Fibroblast of lung (primary cell): ENCODE measurements at places on chromosomes 6 and 20.
A peak's percentile ranks its signal among the peaks of the same experiment; 100 is the strongest.

DNA sequence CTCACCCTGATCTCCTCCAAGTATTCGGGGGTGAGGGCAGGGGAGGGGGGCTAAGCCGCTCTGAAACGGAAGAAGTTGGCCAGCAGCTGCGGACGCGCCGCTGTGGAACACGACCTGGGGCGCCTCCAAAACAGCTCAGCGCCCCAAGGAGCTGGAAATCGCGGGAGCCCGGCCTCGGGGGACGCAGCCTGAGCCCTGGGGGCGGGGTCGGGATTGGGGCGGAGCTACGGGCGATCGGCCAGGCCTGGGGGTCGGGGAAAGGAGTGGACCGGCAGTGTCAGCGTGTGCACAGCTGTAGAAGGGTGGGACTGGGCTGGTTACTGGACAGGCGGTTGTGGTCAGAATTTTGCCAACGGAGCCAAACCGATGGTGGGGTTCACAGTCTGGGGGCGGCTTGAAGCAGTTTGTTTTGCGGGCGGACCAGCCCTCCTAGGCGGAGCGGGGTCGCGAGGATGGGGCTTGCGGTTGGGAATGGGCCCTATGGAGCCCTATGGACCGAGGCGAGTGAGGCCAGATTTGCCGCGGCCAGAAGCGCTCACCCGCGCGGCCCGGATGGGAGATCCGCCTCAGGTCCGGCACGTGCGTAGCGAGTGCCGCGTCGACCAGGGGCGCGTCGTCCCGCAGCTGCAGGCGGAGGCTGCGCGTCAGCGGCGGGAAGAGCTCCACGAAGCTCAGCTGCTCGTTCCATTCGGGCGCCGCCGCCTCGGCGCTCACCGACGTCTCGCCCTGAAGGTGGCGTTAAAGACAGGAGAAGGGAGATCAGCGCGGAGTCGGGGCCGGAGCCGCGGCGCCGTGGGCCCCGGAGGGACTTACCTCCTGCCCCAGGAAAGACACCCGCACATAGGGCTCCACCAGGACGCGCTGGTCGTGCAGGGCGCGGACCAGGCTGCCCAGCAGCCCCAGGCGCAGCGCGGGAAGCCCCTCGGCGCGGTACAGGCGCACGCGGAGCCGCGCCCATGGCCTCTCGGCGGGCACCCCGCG, 14.3 kb upstream of the SPAG4 start:
- peak; percentile 72 for DNase-seq

DNA sequence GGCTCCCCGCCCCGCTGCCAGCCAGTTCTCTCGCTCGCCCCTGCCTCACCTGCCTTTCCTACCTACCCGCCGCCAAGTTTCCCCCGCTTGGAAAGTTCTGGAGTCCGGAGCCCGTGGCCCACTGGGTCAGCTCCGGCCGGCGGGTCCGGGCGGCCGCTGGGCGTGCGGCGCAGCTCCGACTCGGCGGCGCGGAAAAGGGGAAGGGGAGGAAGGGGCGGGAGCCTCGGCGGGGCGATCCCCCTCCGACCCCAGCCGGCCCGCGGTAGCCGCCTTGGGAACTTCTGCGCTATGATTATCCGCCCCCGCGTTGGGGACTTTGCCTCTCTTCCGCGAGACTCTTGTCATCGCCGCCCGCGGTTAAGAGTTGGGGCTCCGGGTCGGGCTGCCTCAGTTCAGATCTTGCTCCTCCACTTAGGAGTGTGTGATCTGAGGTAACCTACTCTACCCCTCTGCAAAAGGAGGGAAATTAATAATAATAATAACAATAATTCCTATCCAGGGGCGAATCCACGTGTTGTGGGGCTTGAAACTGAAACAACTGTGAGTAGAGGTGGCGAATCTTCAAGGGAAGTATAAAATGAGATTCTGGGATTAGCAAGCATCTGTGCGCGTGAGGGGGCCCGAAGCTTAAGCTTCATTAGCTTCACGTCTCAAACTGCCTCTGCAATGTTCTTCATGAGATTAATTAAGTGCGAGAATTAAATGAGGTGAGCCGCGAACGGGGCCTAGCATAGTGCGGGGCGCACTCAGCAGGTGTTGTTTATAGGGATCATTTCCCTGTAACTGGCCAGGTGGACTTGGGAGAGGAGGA, 30.8 kb downstream of the SF3B5 start:
- peak; percentile 1 for DNase-seq

- DNase-seq: no peak
Measured at GRCh38 chr20:51551186-51551585, 8.7 kb upstream of the NFATC2 start.

GRCh38 chr6:121595646-121596045, 160.2 kb downstream of the GJA1 start:
- DNase-seq: no peak

GRCh38 chr6:86871681-86872080, 65.6 kb upstream of the HTR1E start:
- DNase-seq: no peak

DNA sequence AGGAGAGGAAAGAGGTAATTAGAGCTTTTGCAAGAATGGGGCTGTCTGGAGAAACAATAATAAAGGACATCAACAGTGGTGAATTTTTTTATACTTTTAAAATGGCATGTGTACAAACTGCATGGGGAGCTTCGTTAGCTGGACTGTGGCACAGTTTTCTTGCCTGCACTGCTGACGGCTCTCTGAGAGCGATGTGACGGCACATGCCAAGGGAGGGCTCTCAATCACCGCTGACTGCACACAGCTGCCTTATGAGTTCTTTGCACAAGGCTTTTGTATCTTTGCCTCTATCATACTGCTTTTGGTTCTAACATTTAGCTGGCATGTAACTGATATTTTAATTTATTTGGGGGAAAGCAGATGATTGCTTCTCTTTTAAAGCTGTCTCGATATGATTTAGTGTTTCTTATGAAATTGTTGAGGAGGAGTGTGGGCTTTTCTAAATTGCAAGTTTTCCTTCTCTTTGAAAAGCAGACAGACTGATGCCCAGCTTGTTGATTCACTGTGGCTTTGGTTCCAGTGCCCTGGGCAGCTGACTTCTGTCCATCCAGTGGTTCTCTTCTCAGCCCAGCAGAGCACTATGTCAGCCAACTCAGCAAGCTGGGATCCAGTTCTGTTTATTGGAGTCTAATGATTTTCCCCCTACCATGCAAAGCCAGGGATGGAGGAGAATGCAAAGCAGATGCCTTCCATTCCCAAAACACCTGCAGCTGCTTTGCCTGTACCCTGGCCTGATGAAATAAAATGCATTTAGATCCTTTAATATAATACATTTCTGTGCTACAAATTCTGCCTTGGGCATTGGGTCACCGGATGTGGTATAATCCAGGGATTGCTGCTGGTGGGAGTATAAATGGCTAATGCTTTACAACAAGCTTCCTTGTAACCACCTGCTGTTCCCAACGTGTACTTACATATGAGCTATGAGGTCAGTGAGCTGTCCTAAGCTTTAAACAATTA, 323.9 kb downstream of the ZFAND3 start:
- DNase-seq: no peak

- no peak for DNase-seq
Measured at GRCh38 chr6:169809386-169809785, 58.0 kb downstream of the ERMARD start.

GRCh38 chr20:41138475-41139226, 1.3 kb downstream of the PLCG1 start:
- DNase-seq: no peak

GRCh38 chr20:62805711-62806382, 1.2 kb downstream of the OGFR start:
- peak; percentile 39 for DNase-seq

DNA sequence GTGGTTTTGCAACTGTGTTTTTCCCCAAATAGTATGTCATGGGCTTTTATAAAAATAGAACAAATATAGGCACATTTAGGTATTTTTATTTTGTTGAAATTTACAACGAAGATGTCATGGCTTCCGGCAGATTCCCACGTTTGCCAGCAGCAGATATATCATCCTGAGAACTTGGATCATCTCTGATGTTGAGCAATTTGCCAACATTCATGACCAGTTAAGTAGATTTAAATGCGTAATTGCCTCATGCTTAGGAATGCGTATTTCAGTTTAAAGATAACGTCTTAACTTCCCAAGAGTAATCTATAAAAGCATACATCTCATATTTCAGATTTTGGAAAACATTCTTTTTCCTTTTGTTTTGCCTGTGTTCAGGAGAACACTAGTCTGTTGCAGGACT, 457.8 kb downstream of the QKI start:
- DNase-seq: peak; percentile 90

- no peak for DNase-seq
Measured at GRCh38 chr6:6570929-6571671, 17.4 kb upstream of the LY86 start.

- DNase-seq: no peak
Measured at GRCh38 chr6:34147906-34148630, 2.2 kb upstream of the GRM4 start.

DNA sequence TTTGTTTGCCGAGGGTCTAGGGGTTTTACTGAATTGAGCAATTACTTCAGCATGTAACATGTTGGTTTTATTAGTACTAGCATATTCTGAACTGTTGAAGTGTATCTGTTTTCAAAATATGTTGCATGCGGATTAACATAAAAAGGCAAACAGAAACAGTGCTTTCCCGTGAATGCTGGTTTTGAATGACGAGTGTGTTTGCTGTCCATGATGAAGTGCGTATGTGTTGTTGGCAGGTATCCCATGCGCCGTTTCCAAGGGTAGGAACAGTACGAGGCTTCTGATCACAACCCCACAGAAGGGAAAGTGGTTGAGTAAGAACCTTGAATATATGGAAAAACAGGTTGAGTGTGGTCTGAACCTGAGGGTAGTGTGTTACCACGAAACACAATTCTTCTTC, 232.9 kb downstream of the SAMD5 start:
- no peak for DNase-seq

GRCh38 chr6:143804835-143805239, 38.3 kb upstream of the LTV1 start:
- no peak for DNase-seq
